ENCODE measurements at places on chromosomes 2 and 18. TPM values are rescaled to one million over a fixed set of nuclear protein-coding genes. Genes with fewer than 3 reads are reported as not detected.

Gene PLGLB2
- 5.7 TPM for total RNA-seq

Gene SCYGR4
- not detected for total RNA-seq

Gene TBC1D8
- total RNA-seq, result 0.51 TPM

Gene ATIC
- 165 TPM for total RNA-seq

Gene SFT2D3
- 5.7 TPM for total RNA-seq

Gene SERPINB13
- total RNA-seq, result not detected
